ENCODE measurements at places on chromosomes 1 and 21.

GRCh38 chr21:36773117-36773516, 74.2 kb downstream of the SIM2 start:
- no peak for DNase-seq

- DNase-seq, result peak; percentile 18
Measured at GRCh38 chr1:228142155-228142691, 2.1 kb downstream of the GUK1 start.

DNA sequence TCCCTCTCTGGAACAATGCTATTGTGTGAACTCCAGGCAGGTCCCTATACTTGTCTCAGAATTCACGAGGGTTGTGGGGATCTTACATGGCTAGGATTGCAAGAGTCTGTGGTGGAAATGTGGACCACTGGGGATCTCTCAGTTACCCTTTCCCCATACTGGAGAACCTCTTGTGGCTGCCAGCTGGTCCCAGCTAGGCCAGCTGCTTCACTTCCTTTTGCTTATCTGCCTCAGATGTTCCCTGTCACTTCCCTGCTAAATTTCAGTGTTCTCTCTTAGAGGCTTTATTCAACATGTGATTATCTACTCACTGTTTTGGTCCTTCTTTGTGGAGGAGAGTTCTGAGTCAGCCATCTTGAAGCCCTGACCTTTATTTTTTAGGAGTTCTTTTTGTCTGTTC, 75.9 kb upstream of the SAMD13 start:
- DNase-seq, result no peak

- DNase-seq, result peak; percentile 19
Measured at GRCh38 chr1:65812065-65812464, 19.4 kb downstream of the PDE4B start.

GRCh38 chr1:14598498-14599182, at the start of gene KAZN:
TSS of gene KAZN (plus strand) at chr1:14598685.
- no peak for DNase-seq
